ENCODE measurements at places on chromosomes 4 and X.

DNA sequence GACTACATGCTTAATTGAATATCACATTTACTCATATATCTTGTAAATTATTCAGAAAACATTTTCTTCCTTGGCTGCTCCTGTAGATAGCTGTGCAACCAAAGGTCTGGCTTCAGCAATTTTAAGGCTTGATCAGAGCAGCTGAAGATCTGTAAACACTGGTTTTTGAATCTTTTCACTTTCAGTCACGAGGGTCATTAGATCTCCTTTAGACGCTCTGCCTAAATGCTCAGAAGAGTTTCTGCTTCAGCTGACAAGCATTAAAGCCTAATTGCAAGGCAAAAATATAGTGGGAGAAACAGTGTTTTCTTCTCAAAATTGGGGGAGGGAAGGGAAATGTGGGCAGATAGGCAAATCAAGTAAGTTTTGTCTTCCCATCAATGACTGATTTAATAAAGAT, 25.7 kb downstream of the TRPC5 start:
- DNase-seq: no peak

- DNase-seq: no peak
These were observed 20.2 kb downstream of the CETN2 start for GRCh38 chrX:152810403-152810802.

DNA sequence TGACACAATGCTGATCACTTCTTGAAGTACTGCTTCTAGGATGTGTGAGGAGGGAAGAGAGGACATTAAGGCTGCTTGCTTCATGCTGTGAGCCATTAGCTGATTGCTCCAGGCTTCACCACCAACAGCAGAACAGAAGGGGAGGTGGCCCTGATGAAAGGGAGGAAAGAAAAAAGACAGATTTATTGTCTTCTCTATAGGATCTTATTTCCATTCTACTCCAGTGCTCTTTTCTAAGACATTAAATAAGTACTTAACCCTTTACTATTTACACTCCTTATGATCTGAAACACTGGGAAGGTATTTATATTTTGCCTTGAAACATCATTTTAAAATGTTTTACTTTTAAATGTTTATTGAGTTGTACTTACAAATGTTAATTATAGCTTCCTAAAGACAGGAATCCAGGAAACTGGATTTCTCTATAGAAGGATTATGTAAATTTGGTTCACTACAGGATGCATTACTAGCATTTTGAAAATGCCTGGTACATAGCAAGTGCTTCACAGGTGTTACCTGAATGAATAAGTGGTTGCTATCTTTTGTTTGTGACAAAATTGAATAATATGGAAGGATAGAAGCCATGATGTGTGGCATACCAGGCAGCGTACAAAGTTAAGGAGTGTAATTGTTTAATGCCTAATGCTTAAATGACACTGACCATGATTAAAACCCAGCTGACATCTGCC, 680.9 kb upstream of the ATOH1 start:
- DNase-seq: no peak

GRCh38 chr4:101418055-101418454, 70.7 kb upstream of the PPP3CA start:
- no peak for DNase-seq

DNA sequence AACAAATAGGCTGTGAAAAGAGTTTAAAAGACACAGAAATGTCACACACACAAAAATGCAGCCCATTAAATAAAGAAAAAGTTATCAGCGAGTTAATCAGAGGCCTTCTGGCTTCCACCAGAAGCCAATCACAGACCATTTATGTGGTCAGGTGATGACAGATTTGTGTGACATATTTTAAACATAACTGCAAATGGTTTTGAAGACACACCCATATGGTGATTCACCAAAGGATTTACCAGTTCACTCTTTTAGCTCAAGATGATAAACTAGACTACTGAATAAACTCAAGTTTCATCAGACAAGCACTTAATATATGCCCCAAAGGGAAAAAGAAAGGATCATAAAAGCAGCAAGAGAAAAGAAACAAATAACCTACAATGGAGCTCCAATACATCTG, 181.2 kb downstream of the SPANXN4 start:
- no peak for DNase-seq

DNA sequence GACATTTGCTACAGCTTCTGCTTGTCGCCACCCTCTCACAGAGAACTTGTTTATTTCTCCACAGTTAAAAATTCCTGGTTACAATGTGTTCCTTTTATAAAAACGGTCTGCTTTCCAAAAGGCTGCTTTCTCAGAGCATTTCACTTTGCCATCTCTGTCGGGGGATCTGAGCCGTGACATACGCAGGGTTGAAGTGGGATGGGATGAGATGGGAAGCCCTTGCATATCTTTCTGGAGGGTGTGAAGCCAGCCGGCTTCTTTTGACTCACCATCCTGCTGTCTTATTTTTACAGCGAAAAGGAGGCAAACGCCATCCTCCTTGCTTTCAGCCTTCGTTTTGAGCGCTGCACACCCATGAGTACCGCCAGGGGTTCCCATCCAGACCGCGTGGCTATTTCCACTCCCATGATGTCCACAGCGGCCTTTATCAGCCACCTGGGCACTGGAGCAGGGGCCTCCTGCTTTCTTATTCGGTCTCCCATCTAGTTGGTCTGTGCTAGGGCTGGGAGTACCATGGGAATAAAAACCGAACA, 99.8 kb upstream of the GATB start:
- no peak for DNase-seq

GRCh38 chr4:150768497-150768896, 186.5 kb downstream of the MAB21L2 start:
- DNase-seq: no peak

GRCh38 chr4:173013232-173013930, 155.2 kb upstream of the GALNT7 start:
- peak; percentile 72 for DNase-seq

DNA sequence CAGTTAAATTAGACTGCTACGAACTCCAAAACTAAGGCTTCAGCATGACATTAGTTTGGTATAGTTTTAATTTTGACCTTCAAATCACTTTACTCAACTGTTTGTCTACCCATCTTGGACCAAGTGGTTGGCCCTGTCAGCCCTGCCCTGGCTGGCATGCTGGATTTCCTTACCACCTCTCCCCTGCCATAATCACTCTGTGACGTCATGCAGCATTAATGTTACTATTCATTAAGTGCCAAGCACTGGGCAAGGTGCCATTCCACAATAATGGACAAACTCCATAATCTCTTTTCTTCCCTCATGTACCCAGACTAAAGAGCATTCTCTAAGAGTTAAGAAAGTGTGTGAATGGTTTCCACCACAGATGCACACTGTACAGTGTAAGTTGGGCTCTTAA, 277.0 kb upstream of the INTU start:
- no peak for DNase-seq

DNA sequence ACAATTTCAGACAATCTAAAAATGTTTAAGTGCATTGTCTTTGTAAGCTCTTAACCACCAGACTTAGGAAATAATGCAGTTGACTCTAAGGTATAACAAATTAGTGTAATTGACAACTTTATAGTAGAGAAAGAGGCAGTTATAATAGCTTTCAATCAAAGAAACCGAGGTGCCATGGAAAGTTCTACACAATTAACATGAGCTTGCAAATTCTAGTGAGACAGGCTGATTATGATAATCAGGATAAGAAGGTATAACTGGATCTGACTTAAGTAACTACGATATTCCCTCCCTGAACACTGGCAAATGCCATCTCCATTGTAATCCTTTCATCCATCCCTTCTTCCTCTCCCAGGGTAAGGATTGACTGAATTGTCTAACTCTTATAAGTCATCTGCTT, 11.4 kb upstream of the KLHL5 start:
- DNase-seq: no peak

DNA sequence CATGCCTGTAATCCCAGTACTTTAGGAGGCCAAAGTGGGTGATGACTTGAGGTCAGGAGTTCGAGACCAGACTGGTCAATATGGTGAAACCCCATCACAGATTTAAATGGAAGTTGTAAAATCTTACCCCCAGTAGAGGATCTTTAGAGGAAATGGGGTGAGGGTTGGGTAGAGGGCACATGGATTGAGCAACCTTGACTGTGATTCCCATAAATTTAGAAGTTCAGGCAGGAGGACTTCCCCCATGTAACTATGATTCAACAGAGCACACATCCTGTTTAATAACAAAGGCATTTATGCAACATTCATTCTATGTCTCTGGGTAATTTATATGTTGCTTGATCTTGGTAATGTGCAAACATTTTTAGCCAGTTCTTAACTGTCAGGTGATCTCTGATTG, 143.1 kb downstream of the RBM47 start:
- DNase-seq: no peak

GRCh38 chr4:174324236-174324635, 40.5 kb downstream of the CEP44 start:
- DNase-seq: no peak

GRCh38 chrX:65241059-65241721, 264.9 kb upstream of the ZC4H2 start:
- DNase-seq: no peak

- DNase-seq: no peak
These were observed 456.8 kb upstream of the AMOT start for GRCh38 chrX:113297437-113297836.

DNA sequence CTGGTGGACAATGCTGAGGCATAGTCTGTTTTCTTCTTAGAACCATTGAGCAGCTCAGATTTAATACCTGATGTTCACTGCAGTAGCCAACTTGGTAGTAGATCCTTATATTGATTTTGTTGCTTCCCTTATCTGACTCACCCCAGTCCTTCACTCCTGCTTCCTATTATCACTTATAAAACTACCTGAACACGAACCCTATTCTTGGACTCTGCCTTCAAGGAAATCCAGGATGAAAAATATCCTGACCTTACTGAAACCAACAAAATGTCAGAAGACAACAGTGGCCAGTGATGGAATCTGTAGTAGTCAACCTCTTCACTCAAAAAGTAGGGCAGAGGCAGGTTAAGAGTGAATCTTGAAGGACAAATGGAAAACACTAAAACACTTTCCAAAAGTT, 98.1 kb downstream of the CPEB2 start:
- no peak for DNase-seq

GRCh38 chrX:102652031-102652688, 877 bp downstream of the GPRASP1 start:
- DNase-seq: no peak

DNA sequence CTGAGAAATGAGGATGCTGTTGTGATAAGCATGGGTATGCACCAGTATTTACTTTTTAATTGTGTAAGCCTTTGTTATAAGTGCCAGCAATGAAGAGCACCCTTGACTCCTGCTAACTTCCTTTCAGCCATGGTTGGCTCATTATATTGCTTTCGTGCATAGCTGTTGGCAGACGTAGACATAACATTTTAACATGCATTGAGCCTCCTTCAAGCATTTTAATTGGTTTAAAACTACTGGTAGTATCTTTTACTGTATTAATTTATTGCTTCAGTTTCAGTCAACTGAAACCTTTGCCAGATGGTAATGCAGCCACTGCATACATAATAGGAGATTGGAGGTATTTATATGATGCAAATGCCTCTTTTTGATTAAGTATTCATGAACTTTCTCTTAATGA, 1285.4 kb downstream of the PCDH18 start:
- DNase-seq: no peak

- no peak for DNase-seq
These were observed 67.1 kb upstream of the HGFAC start for GRCh38 chr4:3374667-3375066.

DNA sequence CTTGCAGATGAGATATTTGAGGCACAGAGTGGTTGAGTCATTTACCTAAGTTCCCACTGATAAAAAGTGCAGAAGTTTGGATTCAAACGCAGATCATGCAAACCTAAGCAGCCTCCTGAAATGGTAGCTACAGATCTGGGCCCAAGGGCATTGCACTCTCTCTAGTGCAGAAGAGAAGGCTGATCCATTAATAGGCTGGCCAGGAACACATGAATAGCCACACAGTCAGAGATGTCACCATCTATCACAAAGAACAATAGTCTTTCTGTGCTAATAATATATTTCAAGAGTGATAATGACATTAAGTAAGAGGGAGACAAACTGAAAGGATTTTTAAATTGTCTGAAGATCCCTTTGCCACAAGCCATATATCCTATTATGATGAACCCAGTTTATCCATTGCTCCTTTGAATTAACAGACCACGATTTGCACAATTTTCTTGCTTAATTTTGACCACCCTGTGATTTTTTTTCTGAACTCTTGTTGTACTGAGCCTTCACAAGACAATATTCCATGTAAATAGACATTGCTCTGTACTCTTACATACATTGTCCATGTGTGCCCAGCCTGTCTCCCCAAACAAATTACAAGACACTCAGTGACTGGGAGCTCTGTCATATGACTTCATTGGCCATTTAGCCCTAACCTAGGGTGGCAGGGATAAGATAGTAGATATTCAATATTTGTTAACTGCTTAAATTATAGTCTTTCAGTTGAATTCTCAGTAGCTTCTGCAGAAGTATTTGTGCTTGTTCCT, 112.4 kb upstream of the RBPJ start:
- no peak for DNase-seq

DNA sequence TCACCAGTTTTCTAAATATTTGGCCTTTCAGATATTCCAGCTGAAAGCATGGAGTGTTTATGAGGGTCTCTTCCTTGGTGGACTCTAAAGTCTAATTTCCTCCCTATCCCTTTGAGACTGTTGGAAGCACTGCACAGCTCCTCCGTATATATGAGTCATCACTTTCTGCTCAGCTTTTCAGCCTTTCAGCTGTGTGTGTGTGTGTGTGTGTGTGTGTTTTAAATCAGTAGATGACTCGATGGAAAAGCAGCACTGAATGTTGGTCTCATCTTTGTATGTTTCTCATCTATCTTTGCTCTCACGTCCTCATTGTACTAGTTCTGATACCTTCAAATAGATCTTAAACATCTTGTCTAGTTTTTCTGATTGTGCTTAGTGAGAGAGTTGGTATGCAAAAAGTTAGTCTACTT, 81.6 kb downstream of the ZFX start:
- no peak for DNase-seq

DNA sequence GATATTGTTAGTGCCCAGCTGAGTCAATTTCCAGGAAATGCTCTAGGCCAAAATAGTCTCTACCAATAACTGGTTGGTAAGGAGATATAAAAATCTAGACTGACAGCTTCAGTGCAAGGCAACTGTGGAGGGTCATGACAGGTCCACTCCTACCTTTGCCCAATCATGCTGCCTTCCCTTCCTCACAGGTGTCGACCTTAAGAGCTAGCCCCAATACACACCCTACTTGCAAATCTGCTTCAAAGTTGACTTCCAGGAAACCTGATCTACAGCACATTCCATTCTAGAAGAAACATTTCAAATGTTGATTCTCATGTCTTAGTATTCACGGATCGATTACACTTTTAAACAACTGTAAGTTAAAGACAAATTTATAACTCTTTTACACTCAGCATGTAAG, 1455.5 kb downstream of the TECRL start:
- DNase-seq: no peak
